Activated T-cell treated with anti-CD3 and anti-CD28 coated beads for 4 hours (primary cell): ENCODE measurements at places on chromosomes 2 and 18.

- no peak for DNase-seq
Measured at GRCh38 chr2:32745191-32745590, 117.3 kb downstream of the TTC27 start.

GRCh38 chr2:207663870-207664545, 38.8 kb upstream of the METTL21A start:
- no peak for DNase-seq

GRCh38 chr18:79169958-79170555, 100.9 kb downstream of the ATP9B start:
- no peak for DNase-seq

GRCh38 chr2:105220604-105221003, 20.9 kb upstream of the GPR45 start:
- no peak for DNase-seq

DNA sequence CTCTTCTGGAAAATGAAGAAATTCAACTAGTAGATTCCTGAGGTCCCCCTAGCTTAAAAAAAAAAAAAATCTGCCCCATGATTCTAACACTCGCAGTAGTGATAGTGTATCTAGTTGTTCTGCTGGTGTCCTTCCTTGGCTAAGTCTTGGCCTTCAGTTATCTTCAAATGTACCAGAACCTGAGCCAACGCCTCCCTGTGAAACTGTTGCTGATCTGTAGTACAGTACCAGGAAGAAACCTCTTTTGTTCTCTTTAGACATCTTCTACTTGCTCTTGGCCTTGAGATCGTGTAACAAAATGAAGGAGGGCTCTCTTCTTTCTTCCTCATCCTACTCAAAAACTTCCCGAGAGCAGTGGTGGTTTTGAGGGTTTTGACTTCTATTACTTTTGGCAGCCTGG, 31.0 kb downstream of the PLEK start:
- DNase-seq, result no peak

DNA sequence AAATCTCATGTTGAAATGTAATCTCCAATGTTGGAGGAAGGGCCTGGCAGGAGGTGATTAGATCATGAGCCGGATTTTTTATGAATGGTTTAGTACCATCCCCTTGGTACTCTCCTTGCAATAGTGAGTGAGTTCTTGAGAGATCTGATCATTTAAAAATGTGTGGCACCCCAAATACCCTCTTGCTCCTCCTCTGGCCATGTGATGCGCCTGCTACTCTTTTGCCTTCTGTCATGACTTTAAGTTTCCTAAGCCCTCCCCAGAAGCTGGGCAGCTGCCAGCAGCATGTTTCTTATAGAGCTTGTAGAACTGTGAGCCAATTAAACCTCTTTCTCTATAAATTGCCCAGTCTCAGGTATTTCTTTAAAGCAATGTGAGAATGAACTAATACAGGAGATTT, 72.6 kb upstream of the FIGN start:
- no peak for DNase-seq

- no peak for DNase-seq
Measured at GRCh38 chr2:232689152-232689910, 7.8 kb upstream of the GIGYF2 start.

GRCh38 chr2:241372361-241372992, 16.4 kb downstream of the FARP2 start:
- no peak for DNase-seq

DNA sequence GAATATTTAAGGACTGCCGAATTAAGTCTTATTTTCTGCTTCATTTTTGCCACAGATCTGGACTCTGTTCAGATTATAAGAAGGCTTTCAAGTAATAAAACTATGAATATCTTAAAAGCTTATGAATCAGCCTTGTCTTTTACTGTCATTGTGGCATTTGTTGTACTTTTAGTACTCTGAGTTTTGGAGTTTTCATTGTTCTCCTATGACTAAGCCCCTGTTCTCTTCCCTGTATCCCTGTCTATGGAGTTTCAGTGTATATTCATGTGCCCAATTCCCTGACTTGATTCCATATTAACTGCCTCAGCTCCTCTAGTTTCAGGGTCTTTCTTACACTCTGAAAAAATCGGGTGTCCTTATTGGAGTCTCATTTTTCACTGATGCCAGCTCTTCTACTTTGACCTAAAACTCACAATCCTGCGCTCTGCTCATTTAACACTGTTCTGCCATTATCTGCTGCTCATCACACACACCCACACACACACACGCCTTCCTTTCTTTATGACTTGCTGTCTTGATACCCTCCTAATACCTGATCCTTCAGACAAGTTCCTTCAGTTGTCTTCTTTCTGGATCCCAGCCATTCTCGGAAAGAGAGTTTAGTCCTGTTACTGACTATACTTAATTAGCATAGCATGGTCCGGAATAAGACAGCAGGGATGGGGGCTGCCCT, 511.8 kb downstream of the CPS1 start:
- DNase-seq, result no peak
